AG10803 (cell line): ENCODE measurements at places on chromosomes 3 and 15.

DNA sequence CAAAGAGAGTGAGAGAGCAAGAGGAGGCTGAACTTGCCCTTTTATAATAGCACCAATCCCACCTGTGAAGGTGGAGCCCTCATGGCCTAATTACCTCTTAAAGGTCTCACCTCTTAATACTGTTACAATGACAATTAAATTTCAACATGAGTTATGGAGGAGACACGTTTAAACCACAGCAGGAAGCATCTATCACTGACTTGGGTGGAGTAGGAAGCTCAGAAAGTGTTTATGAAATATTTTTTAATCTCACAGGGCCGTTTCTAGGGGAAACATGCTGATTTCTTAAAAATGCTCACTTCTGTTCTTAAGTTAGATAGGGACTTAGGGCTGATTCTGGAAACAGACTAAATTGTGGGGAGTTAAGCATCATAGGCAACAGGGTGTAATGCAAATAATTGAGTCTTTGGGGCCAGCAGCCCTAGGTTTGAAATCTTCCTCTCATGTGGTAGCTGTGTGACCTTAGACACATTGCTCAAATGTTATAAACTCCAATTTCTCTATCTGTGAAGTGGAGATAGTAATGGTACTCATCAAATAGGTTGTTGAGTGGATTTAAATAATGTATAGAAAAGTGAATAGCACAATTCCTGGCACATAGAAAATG is 133.3 kb upstream of the KLHL25 start:
- no peak for DNase-seq

DNA sequence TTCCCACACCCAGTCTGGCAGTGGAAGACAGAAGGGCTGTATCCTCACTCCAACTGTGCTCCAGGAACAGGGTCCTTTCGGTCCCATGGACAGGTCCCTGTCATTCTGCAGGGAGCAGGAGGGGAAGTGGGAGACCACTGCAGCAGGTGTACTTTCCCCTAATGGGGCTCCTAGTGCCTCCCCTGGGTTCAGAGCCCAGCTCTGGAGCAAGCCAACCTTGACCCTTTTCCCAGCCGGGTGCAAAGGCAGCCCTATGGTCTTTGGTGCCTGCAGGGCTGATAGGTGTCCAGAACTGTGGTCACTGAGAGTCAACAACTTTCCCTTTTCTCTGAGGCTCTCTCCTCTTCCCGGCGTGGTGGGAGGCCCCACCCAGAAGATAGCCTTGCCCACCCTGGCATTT is 26.8 kb downstream of the MAGEF1 start:
- DNase-seq = no peak

DNA sequence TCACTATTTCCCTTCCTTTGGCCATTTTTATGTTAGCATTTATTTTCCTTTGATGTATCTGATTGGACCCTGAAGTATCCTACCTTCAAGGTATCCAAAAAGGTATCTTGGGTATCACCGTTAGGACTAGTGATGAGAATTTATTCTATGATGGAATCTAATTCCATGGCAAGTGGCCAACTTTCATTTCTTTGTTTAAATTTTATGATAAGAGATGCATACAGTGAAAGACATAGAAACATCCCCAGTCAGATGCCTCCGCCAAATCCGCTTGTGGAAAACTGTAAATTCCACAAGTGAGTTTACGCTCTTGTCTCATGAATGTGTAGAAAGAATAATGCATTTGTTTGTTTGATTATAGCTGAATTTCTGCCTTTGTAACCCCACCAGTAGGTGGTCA is 153.7 kb upstream of the NR2F2 start:
- DNase-seq = no peak

GRCh38 chr3:141644931-141645330 is 93.2 kb upstream of the RNF7 start:
- peak; percentile 79 for DNase-seq
